Activated T-cell treated with anti-CD3 and anti-CD28 coated beads for 48 hours (primary cell): ENCODE measurements at places on chromosomes 3 and 15.

DNA sequence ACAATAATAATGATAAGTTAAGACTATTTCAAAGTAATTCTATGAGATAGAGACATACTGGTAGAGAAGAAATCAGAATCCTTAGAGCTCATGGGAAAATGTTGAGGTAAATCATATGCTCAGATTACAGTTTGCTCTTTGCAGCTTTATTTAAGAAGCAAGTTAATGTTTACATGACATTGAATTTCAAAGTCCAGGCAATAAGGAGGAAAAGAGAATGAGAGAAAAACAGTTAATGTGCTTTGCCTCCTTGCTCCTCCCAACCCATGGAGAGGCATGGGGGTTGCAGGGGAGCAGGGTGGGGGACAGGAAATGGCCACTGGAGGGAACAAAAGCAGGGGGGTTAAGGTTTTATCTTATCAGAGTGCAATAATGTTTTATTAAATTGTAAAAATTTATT is 42.2 kb upstream of the ZBTB38 start:
- DNase-seq = no peak

DNA sequence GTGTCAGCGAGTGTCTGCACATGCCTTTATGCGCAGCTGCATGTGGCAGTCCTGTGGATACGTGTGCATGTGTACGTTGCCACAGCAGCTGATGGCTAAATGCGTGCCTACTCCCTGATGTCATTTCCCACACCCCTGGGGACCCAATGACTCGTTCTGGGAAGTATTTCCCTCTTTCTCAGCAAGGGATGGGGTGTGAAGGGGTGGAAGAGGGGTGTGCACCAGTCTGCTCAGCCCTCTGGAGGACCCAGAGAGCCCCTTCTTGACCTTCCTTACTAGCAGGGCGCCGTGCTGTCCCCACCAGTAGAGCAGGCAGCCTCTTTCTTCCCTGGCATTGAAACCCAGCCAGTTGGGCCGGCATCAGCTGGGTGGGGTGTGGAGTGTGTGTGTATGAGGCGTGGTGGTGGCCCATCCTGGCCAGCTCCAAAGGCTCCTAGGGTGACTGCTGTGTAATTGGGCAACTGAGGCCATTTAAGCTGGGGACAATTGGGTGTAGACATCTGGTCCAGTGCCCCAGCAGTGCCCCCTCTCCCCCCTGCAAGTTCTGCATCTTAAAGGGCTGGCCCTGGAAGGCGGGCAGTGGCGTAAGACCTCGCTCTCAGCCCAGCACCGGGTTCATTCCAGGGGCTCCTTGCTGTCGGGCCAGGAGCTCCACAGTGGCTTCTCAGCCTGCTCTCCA is 19.2 kb downstream of the SNX33 start:
- DNase-seq = no peak

DNA sequence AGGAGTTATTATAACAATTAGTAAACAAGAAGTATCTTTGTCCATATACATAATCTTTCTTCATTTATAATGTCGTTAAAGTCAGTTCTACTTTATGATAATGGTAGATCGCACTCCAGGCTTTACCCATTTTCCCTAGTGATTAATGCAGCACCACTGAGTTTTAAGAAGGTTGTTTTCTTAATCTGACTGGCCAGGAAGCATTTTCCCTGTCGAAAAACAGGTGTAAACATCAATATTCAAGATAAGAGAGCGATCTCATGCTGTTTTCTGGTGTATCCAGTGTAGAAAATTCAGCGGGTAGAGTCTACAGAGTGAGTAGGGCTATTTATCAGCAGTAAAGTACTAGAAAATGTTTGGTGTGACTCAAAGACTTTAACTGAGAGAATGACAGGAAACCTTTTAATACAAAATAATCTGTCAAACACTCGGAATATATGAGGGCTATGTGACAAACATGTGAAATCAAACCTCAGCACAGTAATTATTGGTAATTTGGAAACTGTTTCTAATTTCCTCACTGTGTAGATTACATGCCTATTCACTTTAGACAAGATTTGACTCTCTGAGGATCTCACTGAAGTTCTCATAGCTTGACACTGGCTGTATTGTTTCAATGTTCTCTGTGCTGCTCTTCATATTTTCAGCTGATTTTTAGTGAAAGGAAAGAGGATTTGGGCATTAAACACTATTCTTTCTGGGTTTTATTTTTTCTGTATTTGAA is 1013.2 kb downstream of the VGLL3 start:
- DNase-seq = no peak

GRCh38 chr3:184748219-184749135 is 36.6 kb upstream of the MAGEF1 start:
- DNase-seq = no peak

DNA sequence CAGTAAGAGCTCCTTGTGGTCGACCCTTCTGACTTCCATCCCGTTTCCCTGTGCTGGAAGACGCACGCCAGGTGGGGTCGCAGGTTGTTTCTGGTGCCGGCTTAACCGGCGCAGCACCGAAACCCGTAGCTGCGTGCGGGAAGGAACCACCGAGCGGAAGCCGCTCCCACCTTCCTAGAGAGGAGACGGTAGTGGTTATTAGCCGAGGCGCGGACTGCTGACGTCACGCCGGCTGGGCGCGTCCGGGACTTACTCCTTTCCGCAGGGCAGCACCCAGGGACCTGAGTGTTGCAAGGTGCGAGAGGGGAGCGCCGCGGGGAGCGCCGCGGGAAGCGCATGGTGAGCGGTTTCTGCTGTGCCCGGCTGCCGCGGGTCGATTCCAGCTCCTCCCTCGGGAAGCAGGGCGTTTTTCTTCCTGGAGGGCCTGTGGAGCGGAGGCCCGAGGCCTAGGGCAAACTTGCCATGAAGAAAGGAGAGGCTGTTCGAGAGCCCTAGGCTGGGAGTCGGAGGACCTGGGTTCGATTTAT is at the start of gene ZNF501:
Gene ZNF501 (plus strand): TSS at position 252 of the 527 bp plus-strand sequence. CDS start 4,787 bp downstream, outside the sequence.
- DNase-seq = peak; percentile 84

- DNase-seq = no peak
Measured at GRCh38 chr3:197149528-197149927, 119.9 kb upstream of the MELTF start.

DNA sequence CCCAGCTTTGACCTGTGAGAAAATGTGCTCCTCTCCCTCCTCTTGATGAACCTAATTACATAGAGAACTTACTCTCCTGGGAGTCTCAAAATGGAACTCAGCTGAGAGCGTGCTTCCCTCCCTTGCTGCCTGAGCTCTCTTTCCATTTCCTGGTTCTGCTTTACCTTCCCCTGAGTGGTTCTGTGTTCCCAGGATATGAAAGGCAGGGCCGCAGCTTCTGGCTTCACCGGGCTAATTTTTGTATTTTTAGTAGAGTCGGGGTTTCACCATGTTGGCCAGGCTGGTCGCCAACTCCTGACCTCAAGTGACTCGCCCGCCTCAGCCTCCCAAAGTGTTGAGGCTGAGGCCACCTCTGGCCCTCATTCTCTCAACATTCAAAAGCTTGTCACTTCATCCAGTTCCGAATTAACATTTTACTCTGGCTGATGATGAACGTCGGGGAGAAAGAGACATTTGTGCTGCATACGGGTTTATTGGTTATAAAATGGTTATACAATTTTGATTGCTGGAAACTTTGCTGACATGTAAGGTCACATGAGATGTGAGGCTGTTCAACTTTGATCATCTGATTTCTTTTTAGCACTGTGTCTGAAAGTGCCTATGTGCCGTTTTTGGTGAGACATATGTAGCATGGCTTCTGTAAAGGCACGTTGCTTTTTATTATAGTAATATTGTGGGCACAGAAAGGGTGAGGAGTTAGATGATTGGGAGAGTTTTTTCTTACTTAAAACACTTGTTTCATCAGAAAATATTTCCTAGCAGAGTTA is 6.6 kb downstream of the PLS1 start:
- no peak for DNase-seq

GRCh38 chr15:42584031-42584765 is 8.8 kb downstream of the STARD9 start:
- no peak for DNase-seq

DNA sequence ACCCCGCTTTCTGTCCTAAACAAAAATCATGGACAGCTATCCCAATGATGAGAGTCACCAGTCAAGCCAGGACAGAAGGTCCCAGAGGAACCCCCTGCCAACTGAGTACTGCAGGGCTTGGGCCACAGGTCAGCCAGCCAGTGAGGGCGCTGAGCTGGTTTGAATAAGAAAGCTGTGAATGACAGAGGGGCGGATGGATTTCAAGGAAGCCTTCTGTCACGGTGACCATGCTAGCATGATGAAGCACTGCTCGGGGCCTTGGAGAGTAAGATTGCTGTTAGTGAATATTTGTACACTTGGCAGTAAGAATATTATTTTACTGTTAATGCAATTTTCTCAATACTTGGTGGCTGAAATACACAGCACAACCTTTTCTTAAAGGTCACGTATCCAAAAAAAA is 734.0 kb upstream of the NR2F2 start:
- no peak for DNase-seq

DNA sequence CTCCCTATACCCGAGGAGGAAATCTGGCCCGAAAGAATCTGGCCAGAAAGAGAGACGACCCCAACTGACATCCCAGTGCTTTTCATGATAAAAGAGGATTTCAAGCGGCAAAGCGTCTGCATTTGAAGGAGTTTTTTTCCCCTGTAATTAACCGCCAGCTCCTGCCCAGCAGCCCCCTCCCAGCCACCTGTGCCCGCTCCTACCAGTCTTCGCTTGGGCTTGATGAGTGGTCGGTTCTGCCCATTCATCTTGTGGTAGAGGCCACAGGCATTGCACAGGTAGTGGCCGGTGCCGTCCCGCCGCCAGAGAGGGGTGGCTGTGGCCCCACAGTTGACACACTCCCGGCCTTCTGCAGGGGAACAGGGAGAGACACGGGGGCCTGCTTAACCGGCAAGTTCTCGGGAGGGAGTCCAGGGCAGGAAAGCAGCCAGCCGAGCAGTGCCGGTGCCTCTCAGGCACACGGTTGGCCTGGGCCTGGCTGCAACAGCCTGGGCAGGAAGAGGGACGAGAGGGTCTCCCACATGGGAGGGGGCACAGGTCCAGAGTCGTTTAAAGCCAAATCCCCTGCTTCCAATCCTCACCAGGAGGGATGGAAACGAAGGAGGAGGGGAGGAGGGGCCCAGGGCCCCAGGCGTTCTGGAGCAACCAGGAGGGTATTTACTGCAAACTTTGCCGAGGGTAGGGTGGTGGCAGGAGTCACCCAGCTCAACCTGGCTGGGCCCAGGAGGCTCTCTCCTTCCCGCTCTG is 9.2 kb downstream of the GATA2 start:
- no peak for DNase-seq

GRCh38 chr3:170437176-170437575 is 18.5 kb downstream of the CLDN11 start:
- no peak for DNase-seq

DNA sequence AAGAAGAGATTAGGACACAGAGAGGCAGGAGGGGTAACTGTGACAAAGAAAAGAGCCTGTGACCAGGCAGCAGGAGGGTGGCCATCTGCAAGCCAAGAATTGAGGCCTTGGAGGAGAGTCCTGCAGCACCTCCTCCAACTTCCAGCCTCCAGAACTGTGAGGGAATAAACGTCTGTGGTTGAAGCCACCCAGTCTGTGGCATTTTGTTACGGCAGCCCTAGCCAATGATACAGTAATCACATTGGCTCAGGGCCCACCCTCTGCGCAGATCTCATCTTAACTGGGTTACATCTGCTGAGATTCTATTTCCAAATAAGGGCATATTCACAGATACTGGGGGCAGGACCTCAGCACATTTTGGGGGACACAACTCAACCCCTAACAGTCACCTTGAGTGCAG is 11.3 kb downstream of the SELENOS start:
- DNase-seq = no peak
